ENCODE measurements at places on chromosomes 12 and 14.

DNA sequence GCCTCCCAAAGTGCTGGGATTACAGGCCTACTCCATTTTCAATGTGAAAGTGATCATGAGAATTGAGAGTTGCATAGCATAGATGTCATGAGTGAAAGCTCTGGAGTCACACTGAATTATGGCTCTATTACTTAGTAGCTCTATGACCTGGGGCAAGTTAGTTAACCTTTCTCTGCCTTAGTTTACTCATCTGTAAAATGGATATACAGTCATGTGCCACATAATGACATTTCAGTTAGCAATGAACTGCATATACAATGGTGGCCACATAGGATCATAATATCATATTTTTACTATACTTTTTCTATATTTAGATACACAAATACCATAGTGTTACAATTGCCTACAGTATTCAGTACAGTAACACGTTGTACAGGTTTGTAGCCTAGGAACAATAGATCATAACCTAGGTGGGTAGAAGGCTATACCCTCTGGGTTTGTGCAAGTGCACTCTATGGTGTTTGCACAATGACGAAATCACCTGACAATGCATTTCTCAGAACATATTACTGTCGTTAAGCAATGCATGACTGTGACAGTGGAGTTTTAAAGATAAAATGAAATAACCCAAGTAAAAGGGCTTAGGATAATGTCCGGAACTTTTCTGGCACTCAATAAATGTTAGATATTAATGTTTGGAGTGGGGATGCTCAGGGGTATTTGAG, 53.1 kb downstream of the ZFYVE26 start:
- H3K4me1 ChIP-seq: no peaks in the 10 kb centered on the region
- H3K36me3 ChIP-seq: peaks cover 8% of the 10 kb centered on the region

DNA sequence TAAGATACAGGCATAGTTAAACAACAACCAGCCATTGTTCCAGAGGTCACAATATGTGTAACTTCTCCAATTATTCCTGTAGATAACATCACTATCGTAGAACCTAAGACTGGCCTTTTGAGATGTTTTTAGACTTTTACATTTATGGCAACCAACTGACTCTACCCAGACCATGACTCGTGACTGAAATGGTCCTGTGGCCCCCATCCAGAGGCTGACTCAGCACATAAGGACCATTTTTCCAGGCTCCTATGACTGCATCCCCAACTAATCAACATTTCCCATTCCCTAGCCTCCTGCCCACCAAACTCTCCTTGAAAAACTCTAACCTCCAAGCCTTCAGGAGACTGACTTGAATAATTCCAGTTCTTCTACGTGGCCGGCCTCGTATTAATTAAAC, 52.6 kb upstream of the NID2 start:
- peaks cover 25% of the 10 kb centered on the region for H3K4me1 ChIP-seq
- H3K27ac ChIP-seq: no peak overlapping the region
- H3K36me3 ChIP-seq: no peaks in the 10 kb centered on the region
- H3K4me3 ChIP-seq: no peak overlapping the region
- H3K27me3 ChIP-seq: no peaks in the 10 kb centered on the region

- peaks cover 20% of the 10 kb centered on the region for H3K4me1 ChIP-seq
- DNase-seq: no peak
- peak overlapping the region; percentile 83 for H3K27ac ChIP-seq
- no peaks in the 10 kb centered on the region for H3K27me3 ChIP-seq
- peak overlapping the region; percentile 97 for H3K4me3 ChIP-seq
Measured at GRCh38 chr14:23070262-23071129, 13.2 kb upstream of the CDH24 start.

DNA sequence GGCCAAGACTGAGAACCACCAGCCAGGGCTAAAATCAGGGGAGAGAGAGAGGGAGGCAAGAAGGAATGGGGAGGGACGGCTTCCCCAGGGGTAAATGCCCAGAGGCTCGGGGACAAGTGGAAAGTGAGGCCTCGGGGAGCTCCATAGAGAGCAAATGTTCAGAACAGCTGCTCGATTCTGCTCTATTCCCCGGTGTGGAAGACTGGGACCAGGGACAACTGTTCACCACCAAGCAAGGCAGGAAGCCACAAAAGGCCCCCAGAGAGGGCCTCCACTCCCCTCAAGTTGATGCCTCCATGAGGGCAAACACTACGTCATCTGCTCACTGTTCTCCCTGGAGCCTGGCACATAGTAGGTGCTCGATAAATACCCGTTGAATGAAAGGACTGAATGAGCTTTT, 53.5 kb downstream of the IRF2BPL start:
- DNase-seq: no peak
- no peaks in the 10 kb centered on the region for H3K36me3 ChIP-seq
- no peak overlapping the region for H3K27ac ChIP-seq

DNA sequence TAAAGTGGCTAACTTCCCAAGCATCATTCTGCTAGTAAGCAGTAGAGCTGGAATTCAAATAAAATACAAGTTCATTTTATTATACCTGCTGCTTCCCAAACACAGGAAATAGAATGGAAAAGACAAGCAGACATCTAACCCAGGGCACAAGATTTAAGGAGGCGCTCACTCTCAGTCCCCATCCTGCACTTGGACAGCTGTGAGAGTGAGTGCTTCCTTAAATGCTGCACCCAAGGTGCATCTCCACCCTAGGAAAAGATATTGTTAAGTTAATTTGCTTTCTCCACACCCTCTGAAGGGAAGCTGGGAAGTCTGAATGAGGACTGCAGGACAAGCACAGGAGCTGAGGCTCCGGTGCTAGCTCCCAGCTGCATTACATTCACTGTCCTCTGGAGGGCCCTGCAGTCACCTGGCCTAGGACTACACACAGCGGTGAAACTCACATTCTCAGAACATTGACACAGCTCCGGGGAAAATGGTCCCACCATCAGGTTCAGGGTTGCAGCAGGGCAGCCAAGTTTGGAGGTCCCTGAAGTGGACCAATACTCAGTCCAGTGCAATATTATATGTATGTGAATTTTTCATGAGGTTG, 14.2 kb downstream of the HEBP1 start:
- no peaks in the 10 kb centered on the region for H3K27me3 ChIP-seq
- H3K36me3 ChIP-seq: peaks cover 13% of the 10 kb centered on the region
- H3K4me3 ChIP-seq: no peak overlapping the region
- peaks cover under 1% of the 10 kb centered on the region for H3K4me1 ChIP-seq
- H3K27ac ChIP-seq: no peak overlapping the region
- peak; percentile 15 for DNase-seq

GRCh38 chr12:124321040-124321481, 26.2 kb downstream of the RFLNA start:
- no peak overlapping the region for H3K27ac ChIP-seq
- peak; percentile 25 for DNase-seq
- H3K27me3 ChIP-seq: no peaks in the 10 kb centered on the region
- no peak overlapping the region for H3K4me3 ChIP-seq
- no peaks in the 10 kb centered on the region for H3K4me1 ChIP-seq

DNA sequence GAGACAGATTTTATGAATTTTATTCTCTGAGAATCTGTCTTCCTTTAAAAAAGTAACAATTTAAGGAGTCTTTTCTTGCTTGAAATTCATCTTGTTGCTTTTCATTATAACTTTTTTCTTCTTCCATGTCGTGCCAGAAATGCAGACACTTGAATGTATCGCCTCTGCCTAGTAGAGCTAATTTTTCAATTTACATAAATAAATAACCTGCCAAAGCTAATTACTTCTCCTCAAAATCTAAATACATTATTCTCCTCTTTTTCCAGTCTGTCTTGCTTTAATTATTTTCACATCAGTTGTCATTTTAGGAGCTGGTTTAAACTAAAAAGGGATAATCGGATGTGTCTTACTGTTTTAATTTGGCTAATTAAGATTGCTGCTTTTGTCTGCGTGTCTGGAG, 711.1 kb upstream of the SEL1L start:
- H3K27ac ChIP-seq: no peak overlapping the region
- no peaks in the 10 kb centered on the region for H3K36me3 ChIP-seq
- H3K4me3 ChIP-seq: no peak overlapping the region
